ENCODE measurements at places on chromosomes 12 and 14. TPM values are rescaled to one million over a fixed set of nuclear protein-coding genes. Genes with fewer than 3 reads are reported as not detected.
A peak's percentile ranks its signal among the peaks of the same experiment; 100 is the strongest.

DNA sequence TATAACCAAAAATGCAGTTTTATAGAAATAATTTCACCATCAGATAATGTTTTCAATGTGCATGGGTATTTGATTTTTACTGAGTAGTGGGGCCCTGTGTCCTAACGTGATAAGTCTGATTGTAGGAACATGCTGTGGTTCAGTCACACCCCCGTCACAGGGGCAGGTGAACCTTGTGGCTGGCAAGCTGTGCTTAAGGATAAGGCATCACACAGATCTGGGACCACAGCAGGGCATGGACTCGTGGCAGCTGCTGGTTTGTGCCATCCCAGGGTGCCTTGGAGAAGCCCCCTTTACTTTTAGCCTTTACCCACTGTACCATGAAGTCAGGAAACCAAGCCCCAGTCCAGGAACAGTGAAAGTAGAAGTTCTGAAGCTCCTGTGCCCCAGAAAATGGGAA lies 16.7 kb downstream of the CCNK start:
- peaks cover 7% of the 10 kb centered on the region for H3K27me3 ChIP-seq
- H3K27ac ChIP-seq = no peak overlapping the region
- H3K4me1 ChIP-seq = no peaks in the 10 kb centered on the region
- H3K36me3 ChIP-seq = peaks cover 54% of the 10 kb centered on the region

- DNase-seq = peak; percentile 8
- peaks cover 12% of the 10 kb centered on the region for H3K27me3 ChIP-seq
- H3K36me3 ChIP-seq = no peaks in the 10 kb centered on the region
Observed at GRCh38 chr12:44873898-44874297, 2.2 kb downstream of the NELL2 start.

Gene NANOG
- not detected for total RNA-seq

Gene GPR65
- total RNA-seq = 0.17 TPM

DNA sequence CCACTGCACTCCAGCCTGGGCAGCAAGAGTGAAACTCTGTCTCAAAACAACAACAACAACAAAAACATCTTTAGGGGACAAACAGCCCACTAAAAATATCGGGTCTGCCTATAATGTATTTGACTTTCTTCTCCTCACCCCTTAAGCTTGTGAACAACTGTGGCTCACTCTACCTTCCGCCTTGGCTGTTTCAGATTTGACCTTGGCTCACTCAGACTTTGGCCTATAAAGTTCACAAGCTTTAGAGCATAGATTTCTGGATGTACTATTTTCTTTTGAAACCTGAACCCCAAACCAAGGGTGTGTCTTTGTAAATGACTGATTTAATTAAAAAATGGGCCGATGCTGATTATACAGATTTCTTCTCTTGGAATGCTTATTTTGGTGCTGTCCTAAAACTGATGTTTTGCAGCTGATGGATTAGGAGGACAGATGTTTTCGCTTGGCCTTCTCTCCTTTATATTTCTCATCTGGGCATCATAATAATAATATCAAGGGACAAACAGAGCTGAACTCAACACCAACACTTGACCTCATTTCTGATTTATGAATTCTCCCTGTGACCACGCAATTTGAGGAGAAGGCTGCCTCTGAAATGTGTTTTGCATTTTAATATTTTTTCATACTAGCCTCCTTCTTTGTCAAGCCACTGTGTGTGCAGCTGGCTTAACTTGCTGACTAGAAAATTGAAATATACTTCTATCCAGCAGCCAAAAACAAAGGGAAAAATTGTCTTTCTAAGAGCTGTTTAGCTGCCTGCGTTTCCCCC lies 40.2 kb upstream of the RASSF3 start:
- no peak for DNase-seq
- H3K27ac ChIP-seq = no peak overlapping the region
- peaks cover 18% of the 10 kb centered on the region for H3K36me3 ChIP-seq
- H3K27me3 ChIP-seq = peaks cover 6% of the 10 kb centered on the region
- H3K4me1 ChIP-seq = peaks cover 18% of the 10 kb centered on the region

GRCh38 chr12:89280833-89281538 lies 71.3 kb downstream of the DUSP6 start:
- 0 out of 2 replicates have a peak, but pooled peaks cover 5% of the 10 kb centered on the region for H3K4me1 ChIP-seq
- H3K36me3 ChIP-seq = no peaks in the 10 kb centered on the region
- no peak overlapping the region for H3K27ac ChIP-seq
- no peak overlapping the region for H3K4me3 ChIP-seq

GRCh38 chr14:102279282-102279681 lies 25.7 kb downstream of the MOK start:
- H3K4me1 ChIP-seq = peaks cover 67% of the 10 kb centered on the region
- H3K36me3 ChIP-seq = peaks cover 30% of the 10 kb centered on the region
- H3K27ac ChIP-seq = peak overlapping the region; percentile 98
- H3K27me3 ChIP-seq = no peaks in the 10 kb centered on the region
- peak overlapping the region; percentile 73 for H3K4me3 ChIP-seq
- no peak for DNase-seq

Gene NDUFA12
- total RNA-seq = 117 TPM

Gene TMEM117
- 6.6 TPM for total RNA-seq

- H3K4me1 ChIP-seq = peaks cover 4% of the 10 kb centered on the region
- no peaks in the 10 kb centered on the region for H3K27me3 ChIP-seq
- H3K4me3 ChIP-seq = no peak overlapping the region
- no peak for DNase-seq
- H3K27ac ChIP-seq = no peak overlapping the region
- H3K36me3 ChIP-seq = no peaks in the 10 kb centered on the region
Observed at GRCh38 chr14:102683399-102684297, 91.2 kb downstream of the RCOR1 start.

DNA sequence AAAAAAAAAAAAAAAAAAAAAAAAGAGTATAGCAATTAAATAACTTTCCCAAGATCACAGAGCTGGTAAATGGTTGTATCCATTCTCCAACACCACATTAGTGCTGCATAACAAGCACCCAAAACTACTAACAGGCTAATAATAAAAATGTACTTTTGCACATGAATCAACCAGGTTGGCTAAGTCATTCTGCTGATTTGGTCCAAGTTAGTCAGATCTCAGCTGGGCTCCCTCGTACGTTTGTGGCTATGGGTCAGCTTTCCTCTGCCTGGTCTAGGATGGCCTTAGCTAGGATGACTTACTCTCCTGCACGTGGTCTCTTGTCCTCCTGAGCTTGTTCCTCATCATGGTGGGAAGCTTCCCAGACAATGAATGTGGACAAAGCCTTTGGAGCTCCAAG lies 7.9 kb upstream of the PLEKHG6 start:
- no peak overlapping the region for H3K4me3 ChIP-seq
- DNase-seq = no peak
- no peaks in the 10 kb centered on the region for H3K36me3 ChIP-seq
- H3K27ac ChIP-seq = no peak overlapping the region
- H3K4me1 ChIP-seq = peaks cover 11% of the 10 kb centered on the region
- H3K27me3 ChIP-seq = peaks cover 12% of the 10 kb centered on the region

GRCh38 chr14:74065746-74066575 lies 18.3 kb downstream of the ALDH6A1 start:
- peaks cover 10% of the 10 kb centered on the region for H3K36me3 ChIP-seq
- H3K27me3 ChIP-seq = no peaks in the 10 kb centered on the region
- no peak overlapping the region for H3K27ac ChIP-seq
- no peak overlapping the region for H3K4me3 ChIP-seq

- no peak for DNase-seq
- H3K27ac ChIP-seq = no peak overlapping the region
- no peaks in the 10 kb centered on the region for H3K36me3 ChIP-seq
- H3K27me3 ChIP-seq = no peaks in the 10 kb centered on the region
Observed at GRCh38 chr14:95255487-95255886, 64.2 kb downstream of the CLMN start.

Gene KRT71
- not detected for total RNA-seq

DNA sequence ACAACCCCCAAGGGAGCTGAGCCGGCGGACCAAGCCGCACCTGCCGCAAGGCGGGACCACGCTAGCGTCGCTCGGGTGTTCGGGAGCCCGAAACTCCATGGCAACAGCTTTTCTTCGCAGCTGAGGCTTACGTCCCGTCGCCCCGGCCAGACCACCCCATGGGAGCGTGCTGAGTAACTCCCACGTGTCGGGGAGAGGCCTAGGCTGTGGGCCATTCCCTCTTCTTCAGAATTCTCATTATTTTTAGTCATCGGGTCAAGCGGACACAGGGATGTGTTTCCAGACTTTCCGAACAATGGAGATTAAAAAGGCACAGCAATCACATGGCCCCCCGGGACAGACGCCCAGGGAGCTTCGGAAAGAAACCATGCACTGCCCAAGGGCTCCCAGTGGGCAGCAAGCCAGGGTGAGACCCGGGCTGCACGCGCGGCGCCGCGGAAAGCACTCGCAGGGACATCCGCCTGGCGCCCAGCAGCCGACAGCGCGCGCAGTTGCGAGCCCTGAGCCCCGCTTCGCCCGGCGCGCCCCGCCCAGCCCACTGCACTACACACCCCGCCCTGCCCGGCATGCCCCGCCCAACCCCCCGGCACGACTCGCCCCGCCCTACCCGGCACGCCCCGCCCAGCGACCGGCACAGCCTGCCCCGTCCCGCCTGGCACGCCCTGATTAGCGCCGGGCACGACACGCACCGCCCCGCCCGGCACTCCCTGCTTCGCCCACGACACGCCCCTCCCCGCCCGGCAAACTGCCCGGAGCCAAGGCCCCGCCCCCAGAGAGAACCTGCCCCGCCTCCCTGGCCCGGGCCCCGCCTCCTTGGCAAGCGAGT lies 422 bp upstream of the AK7 start:
- H3K27ac ChIP-seq = peak overlapping the region; percentile 80
- H3K4me1 ChIP-seq = peaks cover 8% of the 10 kb centered on the region
- H3K36me3 ChIP-seq = no peaks in the 10 kb centered on the region
- peak overlapping the region; percentile 92 for H3K4me3 ChIP-seq
- H3K27me3 ChIP-seq = peaks cover 5% of the 10 kb centered on the region
- peak; percentile 93 for DNase-seq

- H3K27me3 ChIP-seq = no peaks in the 10 kb centered on the region
- no peaks in the 10 kb centered on the region for H3K4me1 ChIP-seq
- no peak overlapping the region for H3K27ac ChIP-seq
- H3K4me3 ChIP-seq = no peak overlapping the region
Observed at GRCh38 chr12:13686260-13686659, 295.1 kb downstream of the GRIN2B start.

- no peaks in the 10 kb centered on the region for H3K4me1 ChIP-seq
- peaks cover 11% of the 10 kb centered on the region for H3K27me3 ChIP-seq
- H3K36me3 ChIP-seq = no peaks in the 10 kb centered on the region
- no peak overlapping the region for H3K27ac ChIP-seq
- DNase-seq = no peak
- no peak overlapping the region for H3K4me3 ChIP-seq
Observed at GRCh38 chr14:76422662-76423061, 46.7 kb downstream of the ESRRB start.

- H3K36me3 ChIP-seq = no peaks in the 10 kb centered on the region
- DNase-seq = no peak
- no peak overlapping the region for H3K27ac ChIP-seq
- H3K27me3 ChIP-seq = no peaks in the 10 kb centered on the region
- no peaks in the 10 kb centered on the region for H3K4me1 ChIP-seq
Observed at GRCh38 chr12:74917743-74918142, 291.9 kb downstream of the KCNC2 start.

Gene LPAR5
- not detected for total RNA-seq

Gene B4GALNT1
- total RNA-seq = 0.94 TPM

Gene CDK17
- total RNA-seq = 28.1 TPM

GRCh38 chr14:96660667-96661066 lies 136.5 kb upstream of the VRK1 start:
- no peaks in the 10 kb centered on the region for H3K36me3 ChIP-seq
- DNase-seq = no peak
- H3K4me3 ChIP-seq = no peak overlapping the region
- H3K4me1 ChIP-seq = no peaks in the 10 kb centered on the region
- H3K27ac ChIP-seq = no peak overlapping the region

Data from HFFc6 (cell line).